ENCODE measurements at places on chromosomes 16 and 17.

DNA sequence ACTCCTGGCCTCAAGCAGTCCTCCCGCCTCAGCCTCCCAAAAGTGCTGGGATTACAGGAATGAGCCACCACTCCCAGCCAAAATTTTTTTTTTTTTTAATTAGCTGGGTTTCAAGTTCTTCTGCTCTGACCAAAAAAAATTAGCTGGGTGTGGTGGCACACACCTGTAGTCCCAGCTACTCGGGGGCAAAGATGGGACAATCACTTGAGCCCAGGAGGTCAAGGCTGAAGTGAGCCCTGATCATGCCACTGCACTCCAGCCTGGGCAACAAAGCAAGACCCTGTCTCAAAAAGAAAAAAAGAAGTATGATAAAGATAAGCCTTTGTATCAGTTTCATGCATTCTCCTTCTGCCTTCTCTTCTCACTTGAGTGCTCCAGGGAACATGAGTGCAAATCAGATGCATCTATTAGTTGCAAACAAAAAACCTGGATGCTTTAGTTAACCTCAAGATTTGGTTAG lies 1.9 kb downstream of the NQO1 start:
- no peak for DNase-seq

- no peak for DNase-seq
These were observed 24.6 kb downstream of the CACNG1 start for GRCh38 chr17:67068999-67069398.

DNA sequence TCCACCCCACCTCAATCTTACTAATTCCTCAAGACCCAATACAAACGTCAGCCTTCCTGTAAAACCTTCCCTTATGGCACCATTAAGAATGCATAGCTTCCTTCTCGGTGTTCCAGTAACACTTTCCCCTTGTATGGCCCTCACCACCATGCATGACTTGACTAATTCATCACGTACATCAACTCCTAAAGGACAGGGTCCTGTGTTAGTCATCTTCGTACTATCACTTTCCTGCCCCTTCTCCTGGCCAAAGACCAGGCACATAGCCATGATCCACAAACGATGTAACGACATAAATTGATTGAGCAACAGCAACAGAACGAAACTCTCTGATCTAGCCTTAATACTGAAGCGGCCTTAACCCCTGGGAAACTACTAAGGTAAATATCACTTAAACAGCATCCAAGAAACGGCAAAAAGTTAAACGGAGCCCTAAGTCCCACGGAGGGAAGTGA lies 612 bp downstream of the PSMD12 start:
- no peak for DNase-seq

GRCh38 chr17:60442271-60443173 lies 20.2 kb downstream of the CHCT1 start:
- no peak for DNase-seq

DNA sequence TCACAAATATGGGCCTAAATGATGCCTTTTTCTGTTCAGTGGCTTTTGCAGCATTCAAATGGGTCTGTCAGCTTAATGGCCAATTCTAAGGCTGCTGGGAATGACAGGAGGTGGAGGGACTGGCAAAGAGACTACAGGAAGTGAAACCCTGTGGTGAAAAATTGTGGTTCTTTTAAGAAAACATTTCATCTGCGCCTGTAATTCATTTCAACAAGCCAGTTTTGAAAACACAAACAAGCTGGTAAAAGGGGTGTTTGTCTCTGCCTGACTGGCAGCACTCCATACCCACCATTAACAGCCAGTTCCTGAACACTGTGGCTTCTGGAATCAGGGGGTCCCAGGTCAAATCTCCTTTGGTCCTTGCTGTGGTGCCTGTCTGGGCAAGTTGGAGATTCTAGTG lies 3.6 kb upstream of the KDM8 start:
- no peak for DNase-seq

DNA sequence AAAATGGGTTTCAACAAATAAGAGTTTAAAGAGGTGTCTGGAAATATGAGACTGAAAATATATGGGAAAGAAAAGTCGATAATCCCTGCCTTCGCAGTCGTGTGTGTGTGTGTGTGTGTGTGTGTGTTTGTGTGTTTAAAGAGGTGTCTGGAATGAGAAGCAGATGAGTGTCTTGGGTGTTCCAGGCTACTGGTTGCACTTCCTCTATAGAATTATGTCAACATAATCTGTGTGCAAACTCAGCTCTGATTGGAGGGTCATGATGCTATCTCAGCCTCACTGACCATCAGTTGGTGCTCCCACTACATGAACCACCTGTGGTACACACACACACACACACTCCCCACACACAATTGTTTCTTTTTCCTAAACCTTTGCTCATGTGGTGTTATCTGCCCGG lies 347.3 kb downstream of the NPIPA8 start:
- DNase-seq, result no peak

GRCh38 chr17:76497979-76498875 lies 3.0 kb downstream of the RHBDF2 start:
- peak; percentile 82 for DNase-seq

GRCh38 chr17:39663340-39663687 lies 1.8 kb upstream of the TCAP start:
- DNase-seq, result no peak

DNA sequence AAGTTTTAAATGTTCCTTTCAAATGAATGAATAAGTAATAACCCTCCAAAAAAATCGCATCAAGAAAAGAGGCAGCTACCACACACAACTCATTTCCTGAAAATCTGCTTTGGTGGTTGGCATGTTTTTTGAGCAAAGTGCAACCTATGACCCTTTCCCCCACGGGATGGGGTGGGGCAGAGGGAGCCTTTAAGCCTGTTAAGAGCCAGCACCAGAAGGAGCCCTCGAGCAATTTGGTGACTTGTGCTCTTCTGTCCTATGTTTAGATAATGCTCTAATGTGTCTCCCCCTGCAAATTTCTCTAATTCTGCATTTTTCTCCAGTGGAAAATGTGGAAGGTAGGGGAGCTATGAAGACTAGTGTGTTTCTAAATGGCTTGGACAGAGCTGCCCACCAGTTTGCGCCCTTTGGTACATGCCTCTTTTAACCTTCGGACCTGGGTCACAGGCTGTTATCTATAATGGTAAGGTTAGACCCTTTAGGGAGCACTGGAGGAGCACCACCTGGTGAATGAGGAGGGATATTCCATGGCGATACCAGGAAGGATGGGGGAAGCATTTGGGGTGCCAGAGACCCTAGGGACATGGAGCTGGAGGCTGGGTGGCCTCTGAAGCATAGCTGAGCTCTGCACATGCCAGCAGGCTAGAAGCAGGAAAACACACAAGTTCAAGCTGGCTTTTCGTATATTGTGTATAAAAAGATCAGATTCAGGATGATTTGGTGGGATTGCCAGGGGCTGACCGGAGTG lies 1.6 kb downstream of the PYCARD start:
- no peak for DNase-seq

- DNase-seq, result no peak
These were observed 24.8 kb downstream of the RAD51D start for GRCh38 chr17:35094902-35095301.

GRCh38 chr17:68102318-68102758 lies 66.8 kb downstream of the KPNA2 start:
- no peak for DNase-seq

DNA sequence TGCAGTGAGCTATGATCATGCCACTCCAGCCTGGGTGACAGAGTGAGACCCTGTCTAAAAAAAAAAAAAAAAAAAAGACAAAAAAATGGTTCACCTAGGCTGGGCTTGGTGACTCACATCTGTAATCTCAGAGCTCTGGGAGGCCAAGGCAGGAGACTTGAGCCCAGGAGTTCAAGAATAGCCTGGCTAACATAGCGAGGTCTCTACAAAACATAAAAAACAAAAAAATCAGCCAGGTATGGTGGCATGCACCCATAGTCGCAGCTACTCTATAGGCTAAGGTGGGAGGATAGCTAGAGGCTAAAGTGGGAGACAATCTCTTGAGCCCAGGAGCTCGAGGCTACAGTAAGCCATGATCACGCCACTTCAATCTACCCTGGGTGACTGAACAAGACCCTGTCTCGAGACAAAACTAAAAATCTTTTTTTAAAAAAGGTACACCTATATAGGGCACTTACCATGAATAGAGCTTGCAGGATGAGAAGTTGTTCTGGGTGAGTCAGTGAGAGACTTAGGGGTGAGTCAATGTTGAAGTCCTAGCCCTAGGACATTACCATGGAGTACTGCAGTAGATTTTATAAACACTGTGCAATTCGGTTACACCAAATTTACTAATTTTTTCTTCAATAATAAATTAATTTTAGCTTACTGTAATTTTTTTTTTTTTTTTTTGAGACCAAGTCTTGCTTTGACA lies 19.0 kb downstream of the USP32 start:
- no peak for DNase-seq

DNA sequence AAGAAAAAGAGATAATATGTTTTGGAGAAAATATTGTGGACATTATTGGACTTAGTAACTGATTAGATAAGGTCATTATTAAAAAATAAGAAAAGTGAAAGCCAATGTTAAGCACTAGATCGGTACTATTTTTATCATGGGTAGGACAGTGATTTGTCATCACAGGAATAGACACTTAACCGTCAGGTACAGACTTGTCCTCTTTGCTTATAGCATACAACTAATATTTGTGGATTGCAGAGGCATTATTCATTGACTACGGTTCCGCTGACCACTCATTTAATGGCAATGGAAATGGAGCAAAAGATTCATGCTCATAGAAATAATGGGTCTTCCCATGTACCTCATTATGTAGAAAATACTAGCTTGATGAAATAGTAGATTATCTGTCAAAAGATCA lies 596.3 kb upstream of the CA10 start:
- no peak for DNase-seq

- no peak for DNase-seq
These were observed 69.4 kb downstream of the NTN1 start for GRCh38 chr17:9090641-9091096.

GRCh38 chr16:87363771-87364455 lies 19.7 kb downstream of the FBXO31 start:
- peak; percentile 86 for DNase-seq

DNA sequence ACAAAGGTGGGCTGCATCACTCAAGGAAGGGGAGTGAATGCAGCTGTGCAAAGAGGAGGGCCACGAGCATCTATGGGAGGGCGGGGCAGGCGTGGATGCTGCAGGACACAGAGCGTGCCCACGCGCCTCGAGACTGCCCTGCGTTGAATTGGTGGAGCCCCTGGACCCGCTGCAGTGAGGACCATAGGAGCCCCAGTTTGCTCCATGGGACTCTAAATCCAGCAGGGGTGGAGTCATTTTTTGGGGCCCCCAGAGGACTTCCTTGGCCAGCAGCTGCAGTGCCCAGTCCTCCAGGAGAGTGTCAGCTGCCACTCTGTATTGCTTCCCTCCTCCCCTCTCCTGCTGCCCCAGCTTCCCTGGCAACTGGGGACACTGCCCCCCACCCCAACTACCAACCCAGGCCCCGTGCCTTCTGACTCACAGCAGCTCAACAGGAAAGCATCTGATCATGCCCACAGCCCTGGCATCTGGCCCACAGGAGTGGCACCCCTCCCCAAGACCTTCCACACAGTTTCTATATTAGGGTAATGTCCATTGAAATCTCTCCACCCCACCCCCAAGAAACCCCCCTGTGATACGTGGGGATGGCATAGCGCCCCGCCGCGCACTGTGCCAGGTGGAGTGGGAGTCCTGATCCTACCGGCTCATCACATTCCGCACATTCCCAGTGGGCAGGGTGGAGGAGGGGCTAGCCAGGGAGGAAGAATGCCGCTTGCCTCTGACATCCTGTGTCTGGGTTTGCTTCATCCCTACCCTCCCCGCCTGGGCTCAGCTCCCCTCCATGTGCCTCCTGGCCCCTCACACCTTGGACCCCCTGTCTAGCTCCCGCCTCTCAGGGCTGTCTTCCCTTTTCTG lies 27.8 kb upstream of the ITGA3 start:
- no peak for DNase-seq

DNA sequence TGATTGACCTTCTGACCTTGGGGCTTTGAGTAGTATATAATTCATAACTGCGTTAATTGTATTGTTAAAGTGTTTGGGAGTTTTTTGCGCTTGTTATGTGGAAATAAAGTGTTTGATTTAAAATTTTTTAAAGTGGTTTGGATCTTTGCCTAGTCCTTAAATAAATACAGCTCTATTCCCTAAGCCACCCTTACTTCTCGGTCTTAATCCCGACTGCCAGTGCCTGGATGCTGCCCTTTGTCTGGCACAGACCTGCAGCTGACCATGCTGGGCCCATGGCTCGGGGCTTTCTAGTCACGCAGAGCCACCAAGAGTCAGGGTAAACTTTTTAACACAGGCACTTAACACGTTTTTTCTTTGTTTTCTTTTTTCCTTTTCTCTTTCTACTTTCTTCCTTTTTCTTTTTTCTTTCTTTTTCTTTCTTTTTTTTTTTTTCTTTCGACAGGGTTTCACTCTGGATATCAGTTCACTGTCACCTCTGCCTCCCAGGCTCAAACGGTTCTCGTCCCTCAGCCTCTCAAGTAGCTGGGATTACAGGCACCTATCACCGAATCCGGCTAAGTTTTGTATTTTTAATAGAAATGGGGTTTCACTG lies 19.6 kb upstream of the SLC5A11 start:
- DNase-seq, result no peak

- no peak for DNase-seq
These were observed 11.6 kb downstream of the COTL1 start for GRCh38 chr16:84606081-84606875.

GRCh38 chr16:17483351-17483750 lies 12.6 kb upstream of the XYLT1 start:
- DNase-seq, result no peak

- no peak for DNase-seq
These were observed 7.1 kb upstream of the NFATC3 start for GRCh38 chr16:68077866-68078700.

- no peak for DNase-seq
These were observed 71.1 kb downstream of the TMEM114 start for GRCh38 chr16:8519179-8519578.

DNA sequence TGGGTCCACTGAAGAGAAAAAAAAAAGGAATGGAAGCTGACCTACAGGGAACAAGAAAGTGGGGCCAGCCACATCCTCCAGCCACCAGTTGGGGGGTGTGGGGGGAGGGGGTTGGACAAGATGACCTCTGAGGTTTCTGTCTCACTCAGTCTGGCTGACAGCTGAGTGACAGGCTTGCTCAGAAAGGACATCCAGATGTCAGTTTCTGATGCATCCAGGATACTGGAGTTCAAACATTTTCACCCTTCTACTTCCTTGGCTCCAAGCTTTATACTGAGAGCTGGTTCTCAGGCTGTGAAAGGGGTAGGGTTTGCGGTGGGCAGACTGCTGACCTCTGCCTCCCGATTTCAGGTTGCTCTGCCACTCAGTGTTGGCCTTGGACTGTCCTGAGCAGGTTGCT lies 2178.3 kb downstream of the TP53TG3F start:
- no peak for DNase-seq

GRCh38 chr17:82283208-82283749 lies 9.8 kb upstream of the CSNK1D start:
- DNase-seq, result no peak

DNA sequence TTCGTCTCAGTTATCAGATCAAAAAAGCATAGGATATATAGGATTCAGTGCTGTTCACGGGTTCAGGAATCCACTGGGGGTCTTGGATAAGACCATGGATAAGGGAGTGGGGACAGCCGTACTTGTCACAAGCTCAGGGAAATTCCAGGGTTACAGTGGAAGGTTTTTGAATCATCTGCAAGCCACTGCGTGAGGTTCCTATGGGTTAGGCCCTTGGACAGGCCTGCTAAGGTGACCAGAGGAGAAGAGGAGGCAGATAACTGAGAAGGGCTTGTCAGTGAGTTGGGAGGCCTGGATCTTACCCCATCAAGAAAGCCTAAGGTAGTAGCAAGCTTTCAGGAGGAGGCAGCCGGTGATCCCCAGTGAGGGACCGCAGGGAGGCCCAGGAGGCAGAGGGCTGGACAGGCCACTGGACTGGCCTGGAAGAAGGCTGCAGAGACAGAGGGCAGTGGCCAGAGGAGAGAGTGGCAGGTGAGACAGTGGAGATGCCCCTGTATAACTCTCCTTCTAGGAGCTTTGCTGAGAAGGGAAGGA lies 27.3 kb downstream of the NGFR start:
- DNase-seq, result no peak

All from SK-N-DZ (cell line).